Left ventricle myocardium inferior (tissue), 1 donor: ENCODE measurements at places on chromosomes 5 and 9. TPM values are rescaled to one million over a fixed set of nuclear protein-coding genes. Genes with fewer than 3 reads are reported as not detected.

DNA sequence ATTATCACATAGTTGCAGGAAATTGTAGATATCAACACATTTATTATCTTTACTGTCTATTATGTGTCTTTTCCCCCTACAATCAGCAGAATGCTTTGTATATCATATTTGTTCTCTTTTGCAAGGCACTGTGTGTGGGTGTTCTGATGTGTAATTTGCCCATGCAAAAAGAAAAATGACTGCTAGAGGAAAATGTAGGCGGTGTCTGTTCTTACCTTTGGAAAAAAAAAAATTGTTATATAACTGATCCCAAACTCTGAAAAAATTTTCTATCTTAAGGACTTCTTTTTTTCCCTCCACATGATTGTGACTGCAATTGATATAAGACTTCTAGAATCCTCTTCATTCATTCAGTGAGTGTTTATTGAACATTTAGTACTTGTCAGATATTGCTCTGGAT is 24.5 kb downstream of the MRPS30 start:
- DNase-seq, result no peak
- no peaks in the 10 kb centered on the region for H3K36me3 ChIP-seq
- no peak overlapping the region for H3K27ac ChIP-seq

DNA sequence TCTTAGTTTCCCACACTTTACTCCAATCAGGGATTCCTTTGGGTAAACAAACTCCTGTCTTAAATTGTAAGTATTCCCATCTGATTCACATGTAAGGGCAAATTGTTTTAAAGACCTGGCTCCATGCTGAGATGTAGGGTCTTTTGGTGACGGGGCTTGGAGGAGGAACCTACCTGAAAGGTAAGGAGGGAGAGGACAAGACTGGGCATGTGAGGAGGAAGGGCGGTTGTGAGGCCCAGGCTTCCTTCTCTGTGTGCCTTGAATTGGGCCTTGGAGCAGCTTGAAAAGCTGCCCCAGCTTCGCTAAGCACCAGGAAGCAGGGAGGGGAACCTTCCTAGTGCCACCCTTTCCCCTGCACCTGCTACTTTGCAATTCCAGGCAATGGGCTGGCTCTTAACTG is 86.8 kb downstream of the C9orf152 start:
- H3K27ac ChIP-seq, result peak overlapping the region; percentile 10
- H3K27me3 ChIP-seq, result no peaks in the 10 kb centered on the region
- H3K4me1 ChIP-seq, result peaks cover 84% of the 10 kb centered on the region
- no peaks in the 10 kb centered on the region for H3K36me3 ChIP-seq
- no peak for DNase-seq

DNA sequence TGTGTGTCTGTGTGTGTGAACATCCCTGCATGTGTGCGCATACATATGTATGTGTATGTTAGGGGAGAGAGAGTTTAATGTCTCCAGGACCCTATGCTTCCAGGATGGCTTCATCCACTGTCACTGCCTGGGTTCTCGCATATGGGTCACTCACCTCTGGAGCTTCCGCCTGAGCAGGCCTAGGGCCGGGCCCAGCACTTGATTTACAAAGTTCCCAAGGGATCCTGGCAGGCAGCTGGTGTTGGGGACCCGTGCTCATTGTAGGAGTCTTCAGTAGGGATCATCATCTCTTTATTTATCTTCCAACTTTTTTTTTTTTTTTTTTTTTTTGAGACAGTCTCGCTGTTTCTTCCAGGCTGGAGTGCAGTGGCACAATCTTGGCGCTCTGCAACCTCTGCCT is 13.0 kb downstream of the TBC1D13 start:
- no peak overlapping the region for H3K27ac ChIP-seq
- H3K4me3 ChIP-seq, result no peak overlapping the region
- peaks cover 91% of the 10 kb centered on the region for H3K36me3 ChIP-seq
- DNase-seq, result no peak
- H3K4me1 ChIP-seq, result no peaks in the 10 kb centered on the region

Gene NEURL1B
- 24.0 TPM for total RNA-seq

- no peak overlapping the region for H3K27ac ChIP-seq
- peaks cover 43% of the 10 kb centered on the region for H3K4me1 ChIP-seq
- no peak for DNase-seq
- no peak overlapping the region for H3K4me3 ChIP-seq
- H3K27me3 ChIP-seq, result no peaks in the 10 kb centered on the region
These were observed 1.6 kb upstream of the PRRC1 start for GRCh38 chr5:127515693-127516440.

Gene CCL28
- 0.60 TPM for total RNA-seq

DNA sequence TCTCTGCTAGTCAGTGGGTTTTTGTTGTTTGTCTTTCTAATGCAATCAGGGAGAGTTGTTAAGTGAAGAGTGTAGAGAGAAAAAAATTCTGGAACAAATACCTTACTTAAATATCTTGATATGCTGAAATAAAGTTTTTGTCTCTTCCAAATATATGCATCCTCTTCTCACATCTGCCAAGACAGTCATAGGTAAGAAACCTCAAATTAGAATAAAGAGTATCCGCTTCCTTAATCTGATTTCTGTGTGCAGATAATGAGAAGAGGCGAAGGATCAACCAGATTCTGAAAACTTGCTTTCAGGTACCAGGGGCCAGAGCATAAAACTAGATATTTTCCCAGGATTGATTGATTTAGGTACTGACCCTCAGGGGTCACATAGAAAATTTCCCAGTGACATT is 11.3 kb upstream of the IL6ST start:
- H3K27me3 ChIP-seq, result no peaks in the 10 kb centered on the region
- DNase-seq, result no peak
- H3K36me3 ChIP-seq, result no peaks in the 10 kb centered on the region
- no peak overlapping the region for H3K4me3 ChIP-seq
- no peaks in the 10 kb centered on the region for H3K4me1 ChIP-seq

GRCh38 chr9:93265301-93265971 is 81.5 kb downstream of the WNK2 start:
- H3K27me3 ChIP-seq, result peaks cover 23% of the 10 kb centered on the region
- peaks cover 46% of the 10 kb centered on the region for H3K4me1 ChIP-seq
- H3K36me3 ChIP-seq, result peaks cover 28% of the 10 kb centered on the region
- no peak for DNase-seq
- no peak overlapping the region for H3K27ac ChIP-seq

- H3K27ac ChIP-seq, result no peak overlapping the region
- H3K27me3 ChIP-seq, result no peaks in the 10 kb centered on the region
- H3K4me3 ChIP-seq, result no peak overlapping the region
- no peaks in the 10 kb centered on the region for H3K4me1 ChIP-seq
These were observed 282.9 kb upstream of the ATP10B start for GRCh38 chr5:161134956-161135355.

DNA sequence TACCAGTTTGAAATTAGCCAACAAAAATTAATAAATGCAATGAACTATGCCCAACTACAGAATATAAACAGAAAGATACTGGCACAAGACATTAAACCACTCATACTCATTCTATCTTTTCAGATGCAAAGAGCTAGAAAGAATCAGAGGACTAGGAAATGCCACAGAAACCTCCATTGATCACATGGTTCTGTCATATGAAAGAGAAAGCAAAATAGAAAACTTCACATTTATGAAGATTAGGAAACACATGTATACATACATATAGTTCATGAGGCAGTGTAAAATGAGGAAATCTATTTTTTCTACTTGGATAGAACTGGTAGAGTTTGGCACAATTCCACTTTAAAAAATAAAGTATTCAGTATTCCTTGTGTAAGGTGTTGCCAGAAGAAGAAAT is 275.1 kb upstream of the PTGER4 start:
- no peak overlapping the region for H3K4me3 ChIP-seq
- DNase-seq, result no peak
- no peaks in the 10 kb centered on the region for H3K27me3 ChIP-seq
- no peaks in the 10 kb centered on the region for H3K36me3 ChIP-seq
- peak overlapping the region; percentile 67 for H3K27ac ChIP-seq
- peaks cover 42% of the 10 kb centered on the region for H3K4me1 ChIP-seq

DNA sequence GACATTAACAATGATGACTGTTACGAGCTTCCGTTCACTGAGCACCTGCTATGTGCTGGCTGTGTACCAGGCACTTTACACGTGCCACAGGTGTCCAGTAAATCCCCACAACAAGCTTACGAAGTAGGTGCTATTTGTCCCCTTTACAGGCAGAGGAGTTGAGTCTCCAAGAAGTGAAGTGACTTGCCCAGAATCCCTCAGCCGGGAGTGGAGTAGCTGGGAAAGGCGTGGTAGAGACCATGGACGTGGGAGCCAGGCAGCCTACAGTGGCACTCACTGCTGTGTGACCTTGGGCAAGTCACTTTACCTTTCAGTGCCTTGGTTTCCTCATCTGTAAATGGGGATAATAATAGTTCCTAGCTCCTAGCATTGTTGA is 669 bp upstream of the AMBP start:
- H3K27me3 ChIP-seq, result peaks cover 30% of the 10 kb centered on the region
- H3K27ac ChIP-seq, result no peak overlapping the region
- H3K4me1 ChIP-seq, result peaks cover 4% of the 10 kb centered on the region
- no peak overlapping the region for H3K4me3 ChIP-seq
- no peaks in the 10 kb centered on the region for H3K36me3 ChIP-seq

Gene SPAG8
- 3.4 TPM for total RNA-seq

Gene ANGPTL2
- 35.7 TPM for total RNA-seq

Gene FAM221B
- total RNA-seq, result not detected

- H3K27ac ChIP-seq, result no peak overlapping the region
- H3K4me3 ChIP-seq, result peak overlapping the region; percentile 57
- peaks cover 58% of the 10 kb centered on the region for H3K4me1 ChIP-seq
These were observed 621 bp downstream of the PCDHGA11 start for GRCh38 chr5:141421489-141421855.

GRCh38 chr5:102762562-102763227 is 7.6 kb downstream of the PAM start:
- no peaks in the 10 kb centered on the region for H3K36me3 ChIP-seq
- H3K27ac ChIP-seq, result peak overlapping the region; percentile 53
- H3K4me3 ChIP-seq, result no peak overlapping the region
- H3K27me3 ChIP-seq, result no peaks in the 10 kb centered on the region
- no peak for DNase-seq

- no peak for DNase-seq
- H3K27me3 ChIP-seq, result no peaks in the 10 kb centered on the region
- H3K4me1 ChIP-seq, result peaks cover 10% of the 10 kb centered on the region
- no peak overlapping the region for H3K27ac ChIP-seq
These were observed 384.6 kb downstream of the SH3GL2 start for GRCh38 chr9:17963498-17963897.

DNA sequence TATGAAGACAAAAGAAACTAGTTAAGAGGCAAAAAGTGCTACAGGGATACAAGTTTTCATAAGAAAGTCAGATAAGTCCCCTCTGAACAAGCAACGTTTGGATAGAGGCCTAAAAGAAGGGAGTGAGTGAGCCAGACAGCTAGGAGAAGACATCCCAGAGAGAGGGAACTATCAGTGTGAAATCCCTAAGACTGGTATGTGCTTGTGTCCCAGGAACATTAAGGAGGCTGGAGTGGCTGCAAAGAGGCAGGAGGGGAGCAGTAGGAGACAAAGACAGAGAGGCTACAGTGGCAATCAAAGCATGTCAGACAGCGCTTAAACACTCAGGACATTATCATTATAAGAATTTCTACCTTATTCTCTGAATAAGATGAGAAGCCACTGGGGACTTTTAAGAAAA is 139.1 kb upstream of the STK32A start:
- H3K4me3 ChIP-seq, result no peak overlapping the region
- no peak overlapping the region for H3K27ac ChIP-seq
- no peaks in the 10 kb centered on the region for H3K36me3 ChIP-seq
- no peak for DNase-seq
- peaks cover 32% of the 10 kb centered on the region for H3K27me3 ChIP-seq
- peaks cover 11% of the 10 kb centered on the region for H3K4me1 ChIP-seq

DNA sequence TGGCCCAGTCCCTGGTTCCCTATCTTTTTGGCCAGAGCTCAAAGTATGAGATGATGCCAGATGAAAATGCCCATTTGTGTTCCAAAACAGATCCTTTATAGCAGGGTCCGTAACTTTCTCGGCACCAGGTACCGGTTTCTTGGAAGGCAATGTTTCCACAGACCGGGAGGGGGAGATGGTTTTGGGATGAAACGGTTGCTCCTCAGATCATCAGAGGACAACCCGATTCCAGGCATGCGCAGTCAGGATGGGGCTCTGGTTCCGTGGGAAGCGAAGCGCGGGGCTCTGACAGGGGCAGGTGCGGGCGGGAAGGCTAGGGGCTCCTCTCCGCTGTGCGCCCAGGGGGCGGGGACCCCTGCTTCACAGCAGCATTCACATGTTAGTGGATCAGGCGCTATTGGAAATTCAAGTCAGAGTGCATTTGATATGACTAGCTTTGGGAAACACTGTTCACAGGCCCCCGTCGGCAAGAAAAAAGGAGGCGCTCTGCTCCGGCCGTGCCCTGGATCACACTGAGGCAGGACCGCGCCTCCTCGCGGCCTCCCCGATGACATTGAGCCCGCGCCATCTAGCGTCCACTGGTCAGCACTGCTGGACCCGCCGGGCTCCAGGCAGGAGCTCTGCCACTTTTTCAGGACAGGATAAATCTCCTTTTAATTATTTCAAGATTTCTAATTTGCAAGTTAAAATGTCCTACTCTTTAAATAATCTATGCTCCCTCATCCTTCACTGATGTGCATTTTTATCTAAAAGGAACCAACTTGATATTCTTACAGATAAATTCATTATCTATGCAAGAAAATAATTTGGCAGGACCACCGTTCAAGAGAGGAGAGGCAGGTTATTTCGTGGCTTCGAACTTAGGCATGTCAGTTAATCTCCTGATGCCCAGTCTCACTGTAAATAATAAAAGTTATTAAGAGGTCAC is 190.0 kb downstream of the FANCC start:
- no peaks in the 10 kb centered on the region for H3K27me3 ChIP-seq
- peaks cover 18% of the 10 kb centered on the region for H3K4me1 ChIP-seq
- no peaks in the 10 kb centered on the region for H3K36me3 ChIP-seq
